Activated naive CD8-positive, alpha-beta T cell treated with anti-CD3 and anti-CD28 coated beads, Interleukin-2, amount 50 U/mL, for 16 hours (primary cell): ENCODE measurements at places on chromosomes 1 and 21.

- no peak for DNase-seq
These were observed 9.5 kb downstream of the WNT9A start for GRCh38 chr1:227938276-227938675.

- DNase-seq, result no peak
These were observed 806.4 kb downstream of the USP25 start for GRCh38 chr21:16536140-16536539.

GRCh38 chr1:117930173-117930447, 571 bp downstream of the WDR3 start:
- no peak for DNase-seq

GRCh38 chr21:30437010-30437565, 3.0 kb upstream of the KRTAP15-1 start:
- DNase-seq, result no peak

DNA sequence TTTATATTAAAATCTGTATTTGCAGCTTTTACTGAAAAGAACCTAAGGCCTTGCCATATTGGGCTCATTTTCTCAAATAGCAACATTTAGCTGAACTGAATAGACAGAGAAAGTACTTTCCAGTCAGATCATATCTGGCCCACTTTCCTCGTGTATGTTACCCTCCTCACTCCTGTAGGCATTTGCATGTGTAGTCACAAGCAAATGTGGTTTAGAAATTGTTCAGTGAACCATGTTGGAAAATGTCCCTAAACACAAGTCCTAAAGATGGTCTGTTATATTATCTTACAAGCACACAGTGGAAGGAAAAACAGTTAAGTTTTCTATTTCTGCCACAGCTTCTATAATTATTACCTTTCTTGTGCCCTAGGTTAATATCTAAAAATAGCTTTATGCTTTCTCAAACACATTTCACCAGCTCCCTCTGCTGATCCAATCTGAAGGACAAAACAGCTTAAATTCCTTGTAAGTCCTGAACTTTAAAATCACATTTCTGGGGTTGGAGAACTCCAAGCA, 606 bp upstream of the FMO4 start:
- no peak for DNase-seq

GRCh38 chr1:153587314-153587713, 21.7 kb upstream of the S100A2 start:
- no peak for DNase-seq

- no peak for DNase-seq
These were observed 144.5 kb downstream of the SLC45A1 start for GRCh38 chr1:8462371-8462892.

DNA sequence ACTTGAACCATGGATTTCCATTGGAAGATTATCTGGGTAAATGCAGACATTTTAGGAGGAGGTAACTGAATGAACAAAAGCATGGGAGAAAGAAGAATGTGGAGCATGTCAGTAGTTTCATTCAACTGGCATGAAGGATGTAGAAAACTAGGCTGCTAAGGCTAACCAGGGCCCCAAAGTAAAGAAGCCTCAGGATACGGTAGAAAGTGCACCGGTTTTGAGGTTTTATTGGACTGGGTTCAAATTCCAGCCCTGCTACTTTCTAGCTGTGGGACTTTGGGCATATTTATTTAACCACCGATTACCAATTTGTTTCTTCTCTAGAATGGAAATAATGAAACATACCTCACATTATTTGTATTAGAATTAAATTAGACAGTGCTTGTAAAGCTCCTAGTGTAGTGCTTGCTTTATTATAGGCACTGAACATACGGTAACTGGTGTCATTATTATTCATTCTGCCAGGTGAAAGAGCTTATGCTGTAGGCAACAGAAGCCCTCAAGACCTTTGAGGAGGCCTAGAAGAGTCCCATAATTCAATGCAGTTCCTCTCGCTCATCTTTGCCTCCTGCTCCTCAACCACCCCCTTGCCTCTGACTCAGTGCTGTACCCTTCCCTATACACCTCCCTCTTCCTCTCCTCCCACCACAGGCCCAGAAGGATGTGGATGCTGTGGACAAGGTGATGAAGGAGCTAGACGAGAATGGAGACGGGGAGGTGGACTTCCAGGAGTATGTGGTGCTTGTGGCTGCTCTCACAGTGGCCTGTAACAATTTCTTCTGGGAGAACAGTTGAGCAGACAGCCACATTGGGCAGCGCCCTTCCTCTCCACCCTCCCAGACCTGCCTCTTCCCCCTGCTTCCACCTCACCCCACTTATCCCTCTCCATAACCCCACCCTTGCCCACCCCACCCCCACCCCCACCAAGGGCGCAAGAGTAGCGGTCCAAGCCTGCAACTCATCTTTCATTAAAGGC, 2.5 kb upstream of the CHTOP start:
- no peak for DNase-seq

- DNase-seq, result no peak
These were observed 1.2 kb upstream of the FHAD1 start for GRCh38 chr1:15245593-15246360.

DNA sequence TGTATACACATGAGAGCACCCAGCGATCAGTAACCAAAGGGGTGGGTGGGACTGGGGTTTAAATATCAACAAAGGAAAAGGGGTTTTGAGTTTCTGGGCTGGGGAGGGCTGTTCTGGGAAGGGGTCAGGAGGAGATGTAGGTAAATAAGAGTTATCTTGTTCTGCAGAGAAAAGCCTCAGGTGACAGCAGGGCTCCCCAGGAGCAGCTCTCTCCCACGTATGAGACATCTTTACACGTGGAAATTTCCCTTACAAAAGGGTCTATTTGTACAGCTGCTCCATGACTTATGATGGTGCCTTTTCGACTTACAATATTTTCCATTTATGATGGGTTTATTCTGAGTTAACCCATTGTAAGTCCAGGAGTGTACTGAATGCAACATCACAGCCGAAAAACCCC, 16.3 kb upstream of the PADI2 start:
- DNase-seq, result no peak

DNA sequence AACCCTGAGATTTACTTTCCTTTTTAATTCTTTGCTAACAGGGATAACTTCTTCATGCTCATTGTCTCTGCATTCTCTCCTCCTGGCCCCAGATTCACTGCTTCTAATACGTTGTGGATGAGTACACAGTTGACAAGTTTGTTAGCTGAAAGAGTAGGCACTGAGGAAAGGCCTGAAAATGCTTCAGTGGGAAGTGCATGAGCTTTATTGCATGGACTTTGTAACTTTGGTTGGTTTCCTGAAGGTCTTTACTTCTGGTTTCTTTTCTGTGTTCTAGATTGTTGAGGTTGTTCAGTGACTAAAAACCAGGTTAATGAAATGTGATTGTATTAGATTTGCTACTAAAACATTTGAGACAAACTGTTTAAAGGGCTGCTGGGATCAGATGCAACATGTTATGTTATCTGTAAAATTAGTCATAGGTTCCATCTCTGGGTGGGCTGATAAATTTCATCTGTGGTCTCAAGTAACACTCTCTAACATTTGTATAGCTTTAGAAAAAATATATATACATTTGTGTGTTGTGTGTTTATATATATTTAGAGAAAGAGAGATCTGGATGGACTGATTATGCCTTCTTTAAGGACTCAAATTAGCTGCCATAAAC, 19.1 kb downstream of the LRIG2 start:
- DNase-seq, result no peak

- DNase-seq, result no peak
These were observed 15.3 kb upstream of the RNF187 start for GRCh38 chr1:228471762-228472398.
